ENCODE measurements at places on chromosomes 1 and 21. TPM values are rescaled to one million over a fixed set of nuclear protein-coding genes. Genes with fewer than 3 reads are reported as not detected.

GOLT1A gene
- total RNA-seq, result not detected

GFI1 gene
- total RNA-seq, result 1.1 TPM

RGS13 gene
- not detected for total RNA-seq

FAM110D gene
- total RNA-seq, result 0.60 TPM

PRAMEF25 gene
- not detected for total RNA-seq

SPATA17 gene
- 3.7 TPM for total RNA-seq

CHRM3 gene
- total RNA-seq, result 22.9 TPM

CACNA1S gene
- total RNA-seq, result 5.9 TPM

HSD3B2 gene
- total RNA-seq, result not detected

VAV3 gene
- 22.1 TPM for total RNA-seq

C4BPA gene
- total RNA-seq, result not detected

KCNJ10 gene
- 7.6 TPM for total RNA-seq

C21orf58 gene
- total RNA-seq, result 9.3 TPM

CYP4A11 gene
- total RNA-seq, result not detected

DNAJC8 gene
- total RNA-seq, result 47.7 TPM

GPR161 gene
- 27.2 TPM for total RNA-seq

PPIAL4G gene
- total RNA-seq, result not detected

SELL gene
- total RNA-seq, result 5.2 TPM

THAP3 gene
- total RNA-seq, result 21.9 TPM

ACADM gene
- 77.6 TPM for total RNA-seq

C2CD2 gene
- total RNA-seq, result 47.9 TPM

IQCC gene
- 5.9 TPM for total RNA-seq

FCGR3A gene
- 2.9 TPM for total RNA-seq

RXRG gene
- total RNA-seq, result 83.8 TPM

LRRC38 gene
- total RNA-seq, result 1.6 TPM

GRIK3 gene
- total RNA-seq, result 28.5 TPM

G0S2 gene
- total RNA-seq, result 9.5 TPM

APOBEC4 gene
- not detected for total RNA-seq

C1orf21 gene
- 43.2 TPM for total RNA-seq

ISG15 gene
- total RNA-seq, result 9.9 TPM

CFHR5 gene
- total RNA-seq, result not detected

MYOC gene
- 1.8 TPM for total RNA-seq

CELA3A gene
- not detected for total RNA-seq

OR2L5 gene
- total RNA-seq, result 0.44 TPM

All from camera-type eye (tissue), 1 donor.